T-cell (primary cell): ENCODE measurements at places on chromosomes 13 and 19.

DNA sequence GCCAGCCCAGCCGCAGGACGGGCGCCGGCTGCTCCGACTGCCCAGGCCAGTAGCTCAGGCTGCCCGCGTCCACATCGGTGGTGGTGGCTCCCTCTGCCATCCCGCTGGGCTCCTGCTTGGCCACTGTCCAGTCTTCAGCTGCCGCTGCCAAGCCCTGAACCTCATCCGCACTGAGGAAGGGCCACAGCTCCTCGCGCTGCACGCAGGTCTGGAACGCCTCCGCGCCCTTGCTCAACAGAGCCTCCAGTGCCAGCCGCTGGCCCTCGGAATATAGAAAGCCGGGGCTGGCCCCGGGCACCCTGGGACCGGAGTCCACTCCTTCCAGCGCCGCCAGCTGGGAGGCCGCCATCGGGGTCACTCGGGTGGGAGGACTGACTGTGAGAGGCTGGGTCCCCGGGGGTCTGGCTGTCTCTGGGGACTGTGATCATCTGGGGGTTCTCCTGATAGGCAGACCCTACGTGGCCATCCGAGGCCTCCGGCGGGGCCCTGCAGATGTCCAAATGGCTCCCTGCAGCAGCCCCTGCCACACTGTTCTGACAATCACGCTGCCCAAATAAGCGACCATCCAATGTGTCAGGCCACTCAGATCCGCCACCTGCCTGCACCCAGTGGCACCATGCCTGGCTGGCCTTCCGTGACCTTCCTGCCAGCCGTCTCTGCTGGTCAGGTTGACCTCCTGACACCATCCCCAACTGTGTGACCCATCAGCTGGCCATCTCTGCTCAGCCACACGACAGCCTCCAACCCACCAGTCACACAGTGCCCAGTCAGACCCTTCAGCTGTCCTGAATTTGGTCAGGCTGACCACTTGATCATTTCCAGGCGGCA lies 1.6 kb downstream of the FAM83E start:
- DNase-seq, result no peak

DNA sequence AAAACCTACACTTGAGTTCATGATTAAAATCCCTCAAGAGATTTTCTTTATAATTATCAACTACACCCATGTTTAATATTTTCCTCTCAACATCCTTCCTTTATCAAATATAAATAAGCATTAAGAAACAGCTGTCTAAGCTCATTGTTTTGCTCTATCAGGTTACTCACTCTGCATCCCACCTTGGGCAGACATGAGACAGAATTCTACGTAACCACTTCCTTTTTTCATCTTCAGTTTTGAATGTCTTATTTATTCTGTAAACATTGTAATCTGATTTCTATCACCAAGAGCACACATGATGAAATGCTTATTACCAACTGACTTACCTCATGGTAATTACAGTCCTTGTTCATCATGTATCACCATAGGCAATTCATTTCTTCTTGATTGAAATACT lies 1256.6 kb upstream of the ATXN8OS start:
- DNase-seq, result no peak

GRCh38 chr19:40982594-40983101 lies 8.4 kb upstream of the CYP2B6 start:
- DNase-seq, result no peak

- peak; percentile 23 for DNase-seq
Observed at GRCh38 chr19:16449330-16449961, 22.3 kb downstream of the EPS15L1 start.
